Activated naive CD4-positive, alpha-beta T cell treated with anti-CD3 and anti-CD28 coated beads, Interleukin-2, amount 50 U/mL, for 16 hours (primary cell): ENCODE measurements at places on chromosomes 7 and 10.
A peak's percentile ranks its signal among the peaks of the same experiment; 100 is the strongest.

GRCh38 chr10:21368022-21368582, 157.4 kb downstream of the SKIDA1 start:
- DNase-seq = no peak

DNA sequence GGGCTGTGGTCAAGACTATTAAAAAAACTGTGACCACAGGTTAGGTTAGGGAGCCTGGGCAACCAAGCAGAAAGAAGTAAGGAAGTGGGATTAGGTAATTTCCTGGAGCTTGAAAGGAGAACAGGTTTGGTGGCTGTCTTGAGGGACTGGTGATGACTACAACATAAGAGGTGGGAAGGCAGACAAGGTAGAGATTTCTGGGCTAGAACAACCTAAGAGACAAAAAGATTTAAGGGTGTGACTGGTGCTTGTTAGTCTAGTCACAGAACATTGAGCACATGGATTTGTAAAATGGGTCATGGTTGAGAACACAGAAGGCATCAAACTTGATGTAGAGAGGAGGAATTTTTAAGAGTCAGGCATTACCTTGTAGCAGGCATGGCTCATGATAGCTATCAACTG, 123.7 kb upstream of the ASAH2 start:
- DNase-seq = no peak

DNA sequence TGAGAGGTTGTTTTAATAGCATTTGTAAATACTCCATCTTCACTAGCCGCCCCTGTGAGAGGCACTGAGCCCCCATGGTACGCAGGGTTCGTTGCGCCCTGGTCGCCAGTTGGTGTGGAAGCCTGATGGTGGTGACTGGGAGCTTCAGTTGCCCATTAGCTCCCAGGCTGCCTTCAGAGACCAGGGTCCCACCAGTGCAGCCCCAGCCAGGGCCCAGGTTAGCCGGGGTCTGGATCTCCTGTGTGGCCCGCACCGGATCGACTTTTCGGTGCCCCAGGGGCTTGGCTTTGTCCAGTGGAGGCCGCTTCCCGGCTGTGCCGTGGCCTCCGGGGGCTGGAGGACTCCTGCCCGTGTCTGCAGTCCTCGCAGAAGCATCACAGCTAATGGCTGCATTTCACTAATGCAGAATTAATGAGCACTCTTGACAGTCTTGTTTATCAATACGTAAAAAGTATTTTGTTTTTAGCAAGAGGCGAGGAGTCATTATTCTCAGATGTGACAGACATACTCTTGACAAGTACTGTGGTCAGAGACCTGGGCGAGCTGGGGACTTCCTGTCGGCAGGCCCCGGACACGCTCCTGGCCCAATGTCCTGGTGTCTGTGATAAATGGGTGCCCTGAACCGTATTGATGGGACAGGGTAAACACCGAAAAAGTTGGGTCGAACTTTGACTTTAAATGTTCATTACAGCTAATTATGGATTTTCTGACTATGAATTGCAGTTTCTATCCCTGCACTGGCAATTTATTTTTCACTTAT, 99.8 kb downstream of the NKX6-2 start:
- DNase-seq = peak; percentile 4

DNA sequence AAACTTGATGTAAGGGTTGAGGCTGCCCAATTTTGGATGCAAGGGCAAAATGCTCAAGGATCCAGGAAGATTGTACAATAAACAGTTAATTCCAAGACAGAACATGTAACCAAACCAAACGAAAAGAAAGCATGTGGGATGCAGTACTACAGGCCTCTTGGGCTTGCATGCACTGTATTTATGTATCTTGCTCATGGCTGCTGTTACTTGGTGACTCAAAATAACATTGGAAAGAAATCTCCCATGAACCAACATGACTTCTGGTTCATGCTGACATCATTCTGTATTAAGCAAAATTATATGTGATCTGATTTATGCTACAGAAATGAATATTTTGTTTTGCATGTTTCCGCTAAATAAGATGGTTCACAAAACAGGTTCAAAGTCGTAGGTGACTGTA, 65.9 kb upstream of the FZD1 start:
- no peak for DNase-seq

DNA sequence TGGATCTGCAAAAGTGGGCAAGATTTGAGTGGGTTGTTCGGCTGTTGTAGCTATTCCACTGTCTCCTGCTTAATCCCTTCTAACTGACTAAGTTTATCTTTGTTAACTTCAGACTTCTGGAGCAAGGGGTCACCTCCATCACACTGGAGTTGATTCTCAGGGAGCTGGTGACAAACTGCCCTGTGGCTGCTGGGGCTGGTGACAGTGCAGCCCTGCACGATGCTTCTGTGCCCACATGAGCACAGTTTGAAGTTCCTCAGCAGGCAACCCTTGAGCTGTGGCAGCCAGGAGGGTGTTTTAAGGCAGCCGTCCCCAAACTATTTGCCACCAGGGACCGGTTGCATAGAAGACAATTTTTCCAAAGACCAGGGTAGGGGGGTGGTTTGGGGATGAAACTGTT, 40.5 kb downstream of the ADRB1 start:
- DNase-seq = no peak

DNA sequence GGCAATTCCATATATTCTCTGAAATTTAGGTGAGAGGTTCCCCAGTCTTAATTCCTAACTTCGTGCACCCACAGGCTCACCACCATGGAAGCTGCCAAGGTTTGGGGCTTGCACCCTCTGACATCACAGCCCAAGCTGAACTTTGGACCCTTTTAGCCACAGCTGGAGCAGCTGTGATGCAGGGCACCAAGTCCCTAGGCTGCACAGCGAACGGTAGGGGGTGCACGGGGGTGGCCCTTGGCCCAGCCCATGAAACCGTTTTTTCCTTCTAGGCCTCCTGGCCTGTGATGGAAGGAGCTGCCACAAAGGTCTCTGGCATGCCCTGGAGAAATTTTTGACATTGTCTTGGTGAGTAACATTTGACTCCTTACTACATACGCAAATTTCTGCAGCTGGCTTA, 251.9 kb upstream of the GRM3 start:
- DNase-seq = no peak

- DNase-seq = no peak
Observed at GRCh38 chr10:92747600-92747999, 57.8 kb downstream of the HHEX start.

DNA sequence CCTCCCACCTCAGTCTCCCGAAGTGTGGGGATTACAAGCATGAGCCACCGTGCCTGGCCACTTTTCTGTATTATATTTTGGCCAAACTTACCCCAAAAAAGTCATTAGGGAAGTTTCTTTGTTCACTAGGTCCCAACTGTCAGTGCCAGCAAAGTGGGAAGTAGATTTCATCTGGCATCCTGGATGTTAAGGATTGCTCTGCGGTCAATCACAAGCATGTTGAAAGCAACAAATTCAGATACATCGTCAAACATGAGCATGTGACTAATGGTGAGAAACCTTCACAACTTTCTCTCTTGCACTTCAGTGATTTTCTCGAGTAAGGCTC, 14.3 kb upstream of the LRRC17 start:
- DNase-seq = no peak
